Osteocyte (in vitro differentiated cells): ENCODE measurements at places on chromosomes 3 and 15. TPM values are rescaled to one million over a fixed set of nuclear protein-coding genes. Genes with fewer than 3 reads are reported as not detected.
A peak's percentile ranks its signal among the peaks of the same experiment; 100 is the strongest.

C2CD4B gene
- total RNA-seq: not detected in 2 replicates

PRKCD gene
- total RNA-seq: 14.9 and 17.1 TPM in 2 replicates

GRCh38 chr15:27062951-27063350 is 92.0 kb downstream of the GABRG3 start:
- no peak overlapping the region for H3K4me3 ChIP-seq
- H3K4me1 ChIP-seq: peaks cover 11% of the 10 kb centered on the region
- peaks cover 5% of the 10 kb centered on the region for H3K36me3 ChIP-seq

GRCh38 chr3:195808741-195809290 is 2.9 kb downstream of the MUC4 start:
- no peak for DNase-seq
- H3K36me3 ChIP-seq: no peaks in the 10 kb centered on the region
- no peak overlapping the region for H3K4me3 ChIP-seq
- H3K27ac ChIP-seq: no peak overlapping the region
- peaks cover 1% of the 10 kb centered on the region for H3K4me1 ChIP-seq
- peaks cover 33% of the 10 kb centered on the region for H3K27me3 ChIP-seq

ANKUB1 gene
- not detected in 2 replicates for total RNA-seq

DNA sequence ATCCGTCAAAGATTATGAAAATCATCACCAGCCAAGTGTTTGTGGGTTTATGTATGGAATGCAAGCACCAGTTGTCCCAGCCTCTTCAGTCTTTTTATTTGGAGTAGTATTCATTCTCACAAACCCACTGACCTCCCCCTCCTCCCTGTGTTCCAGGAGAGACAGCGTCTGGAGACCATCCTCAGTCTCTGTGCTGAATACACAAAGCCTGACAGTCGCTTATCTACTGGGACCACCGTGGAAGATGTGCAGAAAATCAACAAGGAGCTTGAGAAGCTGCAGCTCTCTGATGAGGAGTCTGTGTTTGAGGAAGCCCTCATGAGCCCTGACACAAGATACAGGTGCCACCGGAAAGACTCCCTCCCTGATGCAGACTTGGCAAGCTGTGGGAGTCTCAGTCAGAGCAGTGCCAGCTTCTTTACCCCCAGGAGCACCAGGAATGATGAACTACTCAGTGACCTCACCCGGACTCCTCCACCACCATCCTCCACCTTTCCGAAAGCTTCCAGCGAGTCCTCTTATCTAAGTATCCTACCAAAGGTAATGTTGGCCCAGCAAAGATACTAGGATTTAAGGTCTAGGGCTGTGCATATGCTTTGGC is 54.2 kb downstream of the PHLDB2 start:
- H3K27me3 ChIP-seq: no peaks in the 10 kb centered on the region
- DNase-seq: no peak
- H3K4me1 ChIP-seq: peaks cover 45% of the 10 kb centered on the region
- H3K4me3 ChIP-seq: no peak overlapping the region
- peaks cover 55% of the 10 kb centered on the region for H3K36me3 ChIP-seq

DNA sequence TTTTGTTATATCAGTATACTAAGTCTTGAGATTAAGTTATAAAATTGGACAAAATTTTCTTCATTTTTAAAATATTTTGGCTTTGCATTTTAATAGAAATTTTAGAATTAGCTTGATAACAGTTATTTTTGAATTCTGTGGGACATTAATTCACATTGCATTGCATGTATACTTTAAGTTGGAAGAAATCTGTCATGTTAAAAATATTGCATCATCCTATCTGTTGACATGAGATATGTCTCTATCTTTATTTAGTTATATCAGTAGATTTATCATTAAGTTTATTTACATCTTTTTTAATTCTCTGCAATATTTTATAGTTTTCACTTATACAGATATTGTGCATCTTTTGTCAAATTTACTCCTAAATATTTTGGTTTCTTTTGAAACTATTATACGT is 904.6 kb upstream of the NR2F2 start:
- H3K27me3 ChIP-seq: no peaks in the 10 kb centered on the region
- no peak overlapping the region for H3K27ac ChIP-seq
- peaks cover 7% of the 10 kb centered on the region for H3K36me3 ChIP-seq
- no peak for DNase-seq

RAB27A gene
- 12.4 and 14.6 TPM in 2 replicates for total RNA-seq

XRN1 gene
- total RNA-seq: 47.3 and 52.4 TPM in 2 replicates

OPA1 gene
- 49.6 and 52.5 TPM in 2 replicates for total RNA-seq

DNA sequence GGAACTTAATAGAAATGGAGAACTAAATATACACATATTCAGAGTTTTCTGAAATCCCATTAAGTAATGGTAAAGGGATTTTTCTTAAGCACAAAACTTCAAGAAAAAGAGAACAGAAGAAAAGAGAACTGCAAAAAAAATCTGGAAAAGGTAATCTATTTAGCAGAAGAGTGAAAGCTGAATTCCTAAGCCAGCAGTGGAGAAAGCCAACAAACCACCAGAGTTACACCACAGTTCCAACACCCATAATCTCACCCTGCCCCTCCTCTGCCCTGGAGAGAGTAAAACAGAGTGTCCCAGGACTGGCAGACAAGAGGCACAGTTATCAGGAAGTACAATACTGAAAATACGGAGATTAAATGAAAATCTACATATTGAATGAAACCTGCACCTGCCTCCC is 29.4 kb downstream of the TP53BP1 start:
- H3K4me1 ChIP-seq: peaks cover 5% of the 10 kb centered on the region
- no peak overlapping the region for H3K27ac ChIP-seq
- no peak overlapping the region for H3K4me3 ChIP-seq
- no peaks in the 10 kb centered on the region for H3K27me3 ChIP-seq
- H3K36me3 ChIP-seq: peaks cover 33% of the 10 kb centered on the region
- no peak for DNase-seq

DNA sequence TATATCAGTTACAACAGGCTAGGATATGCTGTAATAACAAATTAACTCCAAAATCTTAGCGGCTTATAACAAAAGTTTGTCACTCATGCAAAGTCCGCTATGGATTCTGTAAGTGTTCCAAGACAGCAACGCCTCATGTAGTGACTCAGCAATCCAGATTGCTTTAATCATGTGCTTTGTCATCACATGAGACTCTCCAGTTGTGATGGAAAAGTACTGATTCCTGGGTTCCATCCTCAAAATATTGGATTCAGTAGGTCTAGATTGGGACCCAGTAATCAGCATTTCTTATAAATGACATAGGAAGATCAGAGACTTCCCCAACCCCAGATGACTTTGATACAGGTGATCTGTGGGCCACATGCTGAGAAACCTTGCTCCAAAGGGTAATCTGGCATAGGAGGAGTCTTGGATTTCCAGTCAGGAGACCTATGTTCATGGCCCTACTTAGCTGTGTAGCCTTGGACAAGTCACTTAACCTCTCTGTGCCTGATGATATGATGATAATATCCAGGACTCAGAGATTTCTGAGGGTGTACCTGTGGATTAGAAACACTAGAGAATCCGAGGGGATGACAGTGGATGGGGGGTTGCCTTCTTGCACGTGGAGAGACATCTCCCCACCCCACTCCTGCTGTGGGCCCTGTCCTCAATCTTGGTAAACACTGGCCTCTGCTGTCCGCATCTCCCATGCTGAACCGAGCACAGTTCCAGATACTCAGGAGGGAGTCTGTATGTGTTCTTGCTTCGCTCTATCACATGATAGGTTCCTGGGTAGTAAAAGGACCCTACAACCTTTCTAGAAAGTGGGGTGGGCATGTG is 65.5 kb downstream of the CORO2B start:
- H3K27me3 ChIP-seq: no peaks in the 10 kb centered on the region
- no peak overlapping the region for H3K27ac ChIP-seq
- H3K4me1 ChIP-seq: peaks cover 29% of the 10 kb centered on the region
- peaks cover 7% of the 10 kb centered on the region for H3K36me3 ChIP-seq
- no peak for DNase-seq

PLCH1 gene
- total RNA-seq: not detected in 2 replicates

DNA sequence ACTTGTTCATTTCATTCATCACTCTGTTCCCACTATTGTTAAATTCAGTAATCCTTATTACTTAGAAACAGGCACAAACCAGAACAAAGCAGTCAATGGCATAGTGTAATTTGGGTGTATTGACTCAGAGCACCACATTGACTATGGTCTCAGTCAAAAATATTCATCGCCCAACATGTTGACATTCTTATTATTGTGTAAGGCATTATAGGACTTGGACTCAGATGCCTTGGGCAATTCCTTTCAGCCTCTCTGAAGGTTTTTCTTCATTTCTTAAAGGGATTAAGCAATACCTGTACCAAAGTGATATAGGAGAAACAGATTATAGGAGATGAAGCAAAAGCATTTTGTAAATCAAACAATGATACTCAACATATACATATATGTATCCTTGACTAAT is 114.7 kb upstream of the BHLHE40 start:
- peaks cover 22% of the 10 kb centered on the region for H3K4me1 ChIP-seq
- no peak for DNase-seq
- H3K4me3 ChIP-seq: no peak overlapping the region
- H3K36me3 ChIP-seq: peaks cover 8% of the 10 kb centered on the region

- no peak overlapping the region for H3K4me3 ChIP-seq
- H3K36me3 ChIP-seq: no peaks in the 10 kb centered on the region
- peaks cover 38% of the 10 kb centered on the region for H3K4me1 ChIP-seq
- no peak for DNase-seq
- H3K27ac ChIP-seq: no peak overlapping the region
- no peaks in the 10 kb centered on the region for H3K27me3 ChIP-seq
Observed at GRCh38 chr3:195104340-195104739, 166.6 kb downstream of the XXYLT1 start.

- no peaks in the 10 kb centered on the region for H3K27me3 ChIP-seq
- no peak overlapping the region for H3K4me3 ChIP-seq
- peaks cover 26% of the 10 kb centered on the region for H3K4me1 ChIP-seq
Observed at GRCh38 chr3:160130071-160130470, 95.2 kb upstream of the C3orf80 start.

ADPRH gene
- 1.9 and 2.2 TPM in 2 replicates for total RNA-seq

- no peaks in the 10 kb centered on the region for H3K27me3 ChIP-seq
- peaks cover 36% of the 10 kb centered on the region for H3K36me3 ChIP-seq
- peaks cover 17% of the 10 kb centered on the region for H3K4me1 ChIP-seq
- DNase-seq: no peak
Observed at GRCh38 chr3:98812851-98813374, 49.8 kb downstream of the ST3GAL6 start.

MOBP gene
- not detected in 2 replicates for total RNA-seq

GRCh38 chr3:54951405-54951804 is 23.5 kb upstream of the LRTM1 start:
- no peak overlapping the region for H3K4me3 ChIP-seq
- H3K4me1 ChIP-seq: peaks cover 39% of the 10 kb centered on the region
- peak overlapping the region; percentile 15 for H3K27ac ChIP-seq
- H3K27me3 ChIP-seq: no peaks in the 10 kb centered on the region
- H3K36me3 ChIP-seq: no peaks in the 10 kb centered on the region
- peak; percentile 86 for DNase-seq

NBEAL2 gene
- 14.0 and 21.8 TPM in 2 replicates for total RNA-seq

CD200 gene
- 0.27 TPM in 1 of 2 replicates, not detected in the other for total RNA-seq

- peaks cover 1% of the 10 kb centered on the region for H3K36me3 ChIP-seq
- no peak overlapping the region for H3K4me3 ChIP-seq
- DNase-seq: peak; percentile 40
- H3K27me3 ChIP-seq: no peaks in the 10 kb centered on the region
- H3K27ac ChIP-seq: no peak overlapping the region
Observed at GRCh38 chr15:62647202-62647842, 395.2 kb upstream of the TPM1 start.

DNA sequence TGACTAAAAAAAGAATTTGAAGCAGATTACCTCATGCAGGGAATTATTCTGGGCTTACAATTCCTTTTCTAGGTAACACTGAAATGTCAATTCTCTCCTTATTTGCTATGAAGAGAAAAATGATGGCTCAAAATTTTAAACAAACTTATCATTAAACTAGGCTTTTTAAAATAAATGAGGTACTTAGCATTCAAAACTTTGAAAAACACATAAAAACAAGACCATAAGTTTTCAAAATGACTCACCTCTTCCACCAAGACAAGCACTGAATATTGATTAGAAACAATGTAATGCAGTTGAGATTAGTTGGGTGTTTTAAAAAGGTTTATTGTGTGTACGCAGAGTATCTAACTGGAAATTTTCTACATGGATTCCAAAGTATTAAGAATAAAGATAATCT is 154.6 kb downstream of the ADAM10 start:
- peaks cover 30% of the 10 kb centered on the region for H3K36me3 ChIP-seq
- no peak overlapping the region for H3K4me3 ChIP-seq
- DNase-seq: no peak
- H3K4me1 ChIP-seq: no peaks in the 10 kb centered on the region
- H3K27ac ChIP-seq: no peak overlapping the region
- no peaks in the 10 kb centered on the region for H3K27me3 ChIP-seq

GRCh38 chr15:33852570-33852969 is 115.7 kb upstream of the CHRM5 start:
- H3K27me3 ChIP-seq: no peaks in the 10 kb centered on the region
- H3K36me3 ChIP-seq: no peaks in the 10 kb centered on the region
- H3K27ac ChIP-seq: no peak overlapping the region
- H3K4me3 ChIP-seq: no peak overlapping the region
